A172 (cell line): ENCODE measurements at places on chromosomes 4 and X.

- no peak for DNase-seq
Measured at GRCh38 chr4:20639346-20639745, 60.9 kb upstream of the PACRGL start.

GRCh38 chr4:89307446-89308160 is at the start of gene GPRIN3:
TSS of gene GPRIN3 (minus strand) at chr4:89307800. CDS start at chr4:89250110, 57,690 bp downstream.
- peak; percentile 4 for DNase-seq

DNA sequence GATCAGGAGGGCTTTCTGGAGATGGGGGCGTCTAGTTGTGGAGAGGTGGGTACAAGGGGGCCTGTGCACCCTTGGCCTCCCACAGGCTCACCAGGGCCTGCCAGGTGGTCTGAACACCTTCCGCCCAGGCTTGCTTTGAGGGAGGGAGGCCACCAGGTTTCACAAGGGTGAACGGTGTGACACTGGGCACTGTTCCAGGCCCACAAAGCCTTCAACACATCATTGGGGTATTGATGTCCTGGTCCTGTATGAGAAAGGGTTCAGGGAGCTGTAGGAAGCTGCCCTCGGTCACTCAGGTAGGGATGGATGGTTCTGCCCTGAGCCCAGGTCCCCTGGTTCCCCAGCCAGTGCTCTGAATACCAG is 6.0 kb downstream of the HTRA3 start:
- DNase-seq = no peak

DNA sequence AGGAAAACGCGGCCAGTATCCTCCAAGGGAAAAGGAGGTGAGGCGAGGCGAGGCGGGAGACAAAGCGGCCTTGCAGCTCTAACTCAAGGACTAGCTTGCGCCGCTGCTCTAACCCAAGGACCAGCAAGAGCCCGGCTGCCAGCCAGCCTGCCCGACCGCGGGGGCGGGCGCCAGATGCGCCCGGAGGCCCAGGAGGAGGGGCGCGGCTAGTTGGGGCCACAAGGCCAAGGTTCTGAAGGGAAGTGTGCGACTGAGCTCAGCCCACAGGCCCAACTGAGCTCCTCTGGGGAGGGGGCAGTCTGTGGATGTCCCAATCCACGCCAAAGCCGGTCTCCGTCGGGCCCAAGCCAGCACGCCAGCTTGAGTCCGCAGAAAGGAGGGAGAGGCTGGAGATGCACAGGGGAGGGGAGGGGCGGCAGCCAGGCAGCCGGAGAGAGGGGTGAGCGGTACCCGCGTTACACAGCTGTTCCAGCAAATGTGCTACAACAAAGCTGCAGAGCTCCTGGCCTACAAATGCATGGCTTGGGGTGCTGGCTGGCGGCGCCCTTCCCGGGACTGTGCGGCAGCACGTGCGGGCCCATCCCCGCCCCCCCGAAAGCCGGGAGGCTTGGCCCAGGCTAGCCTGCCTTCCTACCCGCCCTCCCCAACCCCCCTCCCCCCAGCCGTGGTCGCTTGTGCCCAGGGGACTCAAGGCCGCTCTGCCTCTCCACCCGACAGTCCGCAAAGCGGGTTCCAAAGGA is 637 bp downstream of the AMER1 start:
- peak; percentile 12 for DNase-seq

GRCh38 chr4:1026115-1026514 is 14.7 kb downstream of the FGFRL1 start:
- peak; percentile 45 for DNase-seq

DNA sequence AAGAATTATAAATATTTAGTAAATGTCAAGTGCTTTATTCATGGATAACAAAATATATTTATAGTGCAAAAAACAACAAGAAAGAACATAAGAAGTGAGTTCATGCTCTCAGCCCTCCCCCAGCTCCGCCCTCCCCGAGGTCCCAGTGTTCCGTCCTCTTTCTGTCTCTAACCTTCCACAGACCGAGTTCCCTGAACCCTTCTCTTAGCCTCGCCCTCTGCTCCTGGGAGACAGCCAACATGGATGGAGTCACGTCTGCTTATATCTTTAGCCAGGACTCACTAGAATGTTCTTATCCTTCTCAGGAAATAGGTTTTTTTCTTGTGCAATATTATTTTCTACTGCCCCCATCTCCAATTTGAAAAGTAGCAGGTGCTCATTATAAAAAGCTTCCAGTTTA is 40.1 kb upstream of the HELT start:
- no peak for DNase-seq

GRCh38 chrX:119529345-119530276 is 35.6 kb downstream of the STEEP1 start:
- no peak for DNase-seq

- DNase-seq = no peak
Measured at GRCh38 chr4:135510582-135510981, 1309.0 kb upstream of the PABPC4L start.

DNA sequence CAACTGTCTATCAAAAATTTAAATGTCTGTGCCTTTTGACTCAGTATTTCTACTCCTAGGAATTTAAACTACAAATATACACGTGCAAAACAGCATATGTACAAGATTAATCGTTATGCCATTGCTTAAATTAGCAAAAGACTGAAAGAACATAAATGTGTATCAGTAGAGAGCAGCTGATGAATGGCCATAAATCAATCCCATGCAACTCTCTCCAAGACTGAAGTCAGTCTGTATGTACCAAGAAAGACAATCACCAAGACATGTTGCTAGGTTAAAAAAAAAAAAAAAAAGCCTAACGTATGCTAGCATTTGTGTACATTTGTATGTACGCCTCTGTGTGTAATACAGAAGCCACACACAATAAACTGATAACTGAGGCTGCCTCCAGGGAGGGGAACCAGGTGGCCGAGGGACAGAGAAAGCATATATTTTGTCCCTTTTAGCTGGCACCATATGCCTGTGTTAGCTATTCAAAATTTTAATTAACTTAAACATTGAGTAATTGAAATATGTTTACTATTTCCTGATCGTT is 130.7 kb downstream of the SH3KBP1 start:
- no peak for DNase-seq

DNA sequence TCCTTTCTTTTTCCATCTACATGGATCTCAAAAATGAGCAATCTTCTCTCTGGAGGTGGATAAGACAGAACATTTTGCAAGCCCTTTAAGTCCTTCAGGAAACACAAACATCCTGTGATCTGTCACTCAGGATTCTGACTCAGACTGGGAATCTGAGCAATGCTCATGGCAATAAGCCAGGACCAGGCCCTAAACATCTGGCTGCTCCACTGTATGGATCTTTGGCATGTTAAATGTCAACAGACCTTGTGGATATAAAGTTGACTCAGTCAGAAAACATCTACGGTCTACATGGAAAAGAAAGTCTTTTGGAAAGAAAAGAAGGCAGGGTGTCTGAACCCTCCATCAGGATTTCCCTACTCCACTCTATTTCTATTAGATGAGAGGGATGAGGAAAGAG is 17.8 kb upstream of the CHIC2 start:
- DNase-seq = peak; percentile 95

- no peak for DNase-seq
Measured at GRCh38 chr4:78691971-78692821, 84.0 kb upstream of the BMP2K start.

- peak; percentile 41 for DNase-seq
Measured at GRCh38 chr4:155703486-155704247, 37.0 kb downstream of the GUCY1A1 start.

GRCh38 chrX:1481636-1482529 is 29.2 kb upstream of the ASMTL start:
- DNase-seq = peak; percentile 83

- peak; percentile 82 for DNase-seq
Measured at GRCh38 chrX:17559728-17560379, 177.4 kb upstream of the SCML1 start.

DNA sequence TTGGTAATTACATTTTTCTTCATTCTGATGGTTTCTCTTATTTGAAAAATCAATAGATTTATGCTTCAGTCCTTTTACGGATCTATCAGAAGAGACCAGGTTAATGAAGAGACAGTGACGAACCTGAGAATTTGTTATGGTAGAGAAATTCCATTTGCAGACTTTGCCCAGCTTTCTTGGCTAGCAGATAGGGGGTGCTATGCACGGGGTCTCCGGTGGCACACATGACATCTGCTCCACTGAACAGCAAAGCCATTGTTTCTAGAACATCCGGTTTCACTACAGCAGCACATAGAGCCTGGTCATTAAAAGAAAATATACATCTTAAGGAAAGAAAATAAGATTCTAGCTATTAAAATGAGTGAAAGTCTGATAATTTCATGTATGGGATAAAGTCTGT is 85.1 kb downstream of the ARAP2 start:
- DNase-seq = no peak

GRCh38 chrX:19514791-19515614 is at the start of gene MAP3K15:
TSS of gene MAP3K15 (minus strand) at chrX:19515508. CDS start at chrX:19515261, 247 bp downstream.
- DNase-seq = peak; percentile 7

DNA sequence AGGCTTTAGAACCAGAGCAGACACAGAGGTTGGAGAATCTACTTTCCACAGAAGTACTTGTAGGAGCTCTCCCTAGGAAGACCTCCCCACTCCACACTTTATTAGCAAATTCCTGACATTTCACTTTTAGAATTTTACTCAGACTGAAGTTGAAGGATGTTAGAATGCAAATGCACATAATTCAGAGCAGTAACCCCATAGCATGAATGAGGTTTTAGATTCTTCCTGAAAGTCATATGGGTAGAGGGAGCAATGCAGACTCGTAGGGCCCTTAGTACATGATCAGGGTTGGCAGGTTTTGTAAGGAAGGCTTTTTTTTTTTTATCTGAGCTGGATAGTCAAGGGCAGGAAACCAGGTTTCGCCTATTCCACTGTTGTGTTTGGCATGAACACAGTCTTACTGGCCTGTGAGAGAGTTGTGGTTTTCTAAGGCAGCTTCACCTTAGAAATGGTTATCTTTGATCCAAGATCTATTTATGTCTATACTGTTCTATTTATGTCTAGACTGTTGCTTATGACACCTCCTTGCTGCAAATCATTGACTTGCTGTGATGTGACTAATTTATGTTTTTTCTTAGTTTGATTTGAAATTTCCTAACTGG is 48.9 kb downstream of the SPATA18 start:
- peak; percentile 27 for DNase-seq

- DNase-seq = no peak
Measured at GRCh38 chr4:16231570-16232245, 5.4 kb upstream of the TAPT1 start.

- peak; percentile 43 for DNase-seq
Measured at GRCh38 chr4:125849869-125850268, 535.1 kb downstream of the FAT4 start.

- DNase-seq = no peak
Measured at GRCh38 chr4:176448761-176449160, 129.0 kb downstream of the SPCS3 start.

DNA sequence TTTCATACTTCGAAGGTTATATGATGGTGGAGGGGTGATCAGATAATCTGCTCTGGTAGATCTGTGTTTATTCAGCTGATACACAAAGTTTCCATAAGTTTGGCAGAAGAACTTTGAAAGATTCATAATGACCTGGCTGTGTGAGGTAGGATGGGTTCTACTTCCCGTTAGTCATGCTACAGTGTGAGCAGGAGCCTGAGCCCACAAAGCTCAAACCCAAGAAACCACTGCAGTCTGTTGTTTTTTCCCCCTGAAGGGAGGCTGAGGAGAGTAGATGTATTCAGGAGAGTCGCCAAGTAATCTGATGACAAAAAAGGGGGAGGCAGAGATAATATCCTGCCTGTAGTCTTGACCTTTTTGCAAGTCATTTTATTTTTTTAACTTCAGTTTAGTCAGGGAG is 52.8 kb upstream of the PPP3CA start:
- peak; percentile 49 for DNase-seq

GRCh38 chrX:87003031-87003430 is 514.6 kb upstream of the KLHL4 start:
- no peak for DNase-seq

DNA sequence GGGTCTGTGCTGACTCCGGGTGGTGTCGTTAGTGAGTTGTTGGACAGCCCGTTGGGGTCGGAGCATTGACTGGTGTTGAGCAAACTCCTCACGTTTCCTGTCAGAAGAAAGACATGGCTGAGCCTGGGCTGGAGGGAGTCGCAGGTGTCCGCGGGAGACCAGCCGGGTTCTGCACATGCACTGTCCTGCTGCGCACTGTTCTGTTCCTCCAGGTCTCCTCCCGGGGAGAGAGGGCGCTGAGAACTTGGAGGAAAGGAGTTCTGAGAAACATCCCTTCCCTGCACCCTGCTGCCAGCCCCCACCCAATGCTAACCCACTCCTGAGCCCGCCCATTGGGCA is 1.1 kb downstream of the ZNF141 start:
- DNase-seq = no peak
